ENCODE measurements at places on chromosomes 11 and 22.

- DNase-seq, result no peak
Measured at GRCh38 chr11:130370845-130371590, 56.3 kb upstream of the ZBTB44 start.

GRCh38 chr22:32720924-32721323, 80.6 kb upstream of the TIMP3 start:
- DNase-seq, result peak; percentile 27

GRCh38 chr11:75100314-75100713, 3.6 kb upstream of the OR2AT4 start:
- DNase-seq, result no peak

DNA sequence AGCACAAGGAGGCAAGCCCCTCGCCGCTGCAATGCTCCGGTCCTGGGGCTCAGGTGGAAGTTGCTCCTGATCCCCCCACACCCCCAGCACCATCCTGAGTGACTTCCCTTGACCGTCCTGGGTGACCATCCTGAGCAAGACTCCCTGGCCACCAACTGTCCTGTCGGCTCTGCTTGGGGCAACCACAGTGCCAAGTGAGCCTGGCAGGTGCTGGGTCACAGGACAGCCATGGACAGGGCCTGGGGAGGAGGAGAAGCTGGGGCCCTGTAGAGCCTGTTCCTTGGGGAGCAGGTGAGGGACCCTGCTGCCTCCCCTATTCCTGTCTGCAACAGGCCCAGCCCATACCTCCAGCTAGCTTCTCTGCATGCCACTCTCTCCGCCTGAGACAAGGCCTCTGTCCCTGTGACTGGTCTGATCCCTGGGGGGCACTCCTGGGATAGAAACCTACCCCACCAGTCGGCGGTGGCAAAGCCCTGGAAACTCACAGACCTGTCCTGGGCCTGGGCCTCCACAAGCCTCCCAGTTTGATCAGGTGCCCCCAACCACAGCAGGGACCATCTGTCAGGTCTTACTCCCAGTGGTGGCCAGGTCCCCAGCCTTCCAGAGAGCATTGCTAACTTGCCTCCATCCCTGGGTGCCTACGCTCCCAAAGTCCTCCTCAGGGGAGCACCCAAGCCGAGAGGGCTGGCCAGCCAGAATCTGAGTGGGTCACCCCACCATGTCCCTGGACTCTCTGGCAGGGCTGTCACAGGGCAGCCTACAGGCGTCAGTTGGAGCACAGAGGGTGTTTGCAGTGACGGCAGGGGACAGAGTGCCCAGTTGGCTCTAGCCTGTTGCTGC, 68.7 kb upstream of the WNT7B start:
- no peak for DNase-seq

- DNase-seq, result no peak
Measured at GRCh38 chr11:93773045-93773477, 11.0 kb upstream of the MED17 start.

DNA sequence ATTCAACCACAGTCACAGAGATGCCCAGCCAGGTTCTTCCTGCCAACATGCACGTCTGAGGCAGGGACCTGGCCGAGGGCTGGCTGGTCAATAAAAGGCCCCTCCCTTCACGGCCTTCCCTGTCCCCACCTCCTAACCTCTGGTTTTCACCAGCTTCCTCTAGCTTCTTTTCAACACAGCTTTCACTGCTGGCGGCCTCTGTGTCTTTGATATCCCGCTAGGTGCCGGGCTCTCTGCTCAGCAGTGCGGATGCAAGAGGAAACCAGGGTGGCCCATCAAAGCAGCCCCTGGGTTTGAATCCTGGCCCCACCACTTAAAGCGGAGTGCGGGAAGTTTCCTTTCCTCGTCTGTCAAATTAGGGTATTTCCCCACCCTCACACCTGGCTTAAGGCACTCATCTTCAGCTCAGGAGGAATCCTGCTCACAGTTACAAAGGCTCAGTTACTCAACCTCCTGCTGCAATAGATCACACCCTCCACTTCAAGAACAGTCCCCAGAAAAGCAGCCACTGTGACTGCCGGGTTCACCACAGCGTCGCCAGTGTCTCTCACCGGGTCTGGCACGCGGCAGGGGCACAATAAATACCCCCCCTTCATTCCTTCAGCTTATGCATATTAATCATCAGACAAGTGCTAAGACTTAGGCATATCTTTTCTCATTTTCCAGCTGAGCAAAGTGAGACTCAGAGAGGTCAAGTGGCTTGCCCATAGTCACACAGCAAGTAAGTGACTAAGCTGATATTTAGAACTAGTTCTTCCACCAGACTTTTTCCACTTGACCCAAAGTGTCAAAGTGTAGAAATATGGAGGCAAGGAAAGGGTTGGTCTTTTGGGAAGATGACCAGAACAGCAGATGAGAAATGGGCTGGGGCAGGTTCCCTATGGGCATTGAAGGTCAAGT, 45.7 kb downstream of the TXN2 start:
- DNase-seq, result no peak

GRCh38 chr11:69541001-69541285, 59.5 kb downstream of the LINC01488 start:
- no peak for DNase-seq

DNA sequence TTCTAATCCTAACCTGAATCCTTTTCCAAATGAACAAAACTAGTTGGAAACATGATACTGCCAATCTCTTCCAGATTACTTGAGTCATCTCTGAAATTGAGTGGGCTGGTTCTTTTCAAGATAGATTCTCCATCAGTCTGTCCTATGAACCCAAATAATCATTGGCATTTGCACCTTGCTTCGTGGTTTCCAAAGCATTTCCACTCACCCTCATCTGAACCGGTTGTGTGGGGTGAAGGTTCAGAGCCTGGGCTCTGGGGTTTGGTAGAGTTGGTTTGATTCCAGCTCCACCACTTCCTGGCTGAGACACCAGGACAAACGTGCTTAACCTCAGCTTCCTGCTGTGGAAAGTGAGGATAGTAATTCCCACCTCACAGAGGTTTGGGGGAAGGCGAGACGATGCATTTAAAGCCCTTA, 206.4 kb upstream of the E2F8 start:
- peak; percentile 41 for DNase-seq

GRCh38 chr11:119615003-119615881, 113.8 kb downstream of the NECTIN1 start:
- peak; percentile 75 for DNase-seq

DNA sequence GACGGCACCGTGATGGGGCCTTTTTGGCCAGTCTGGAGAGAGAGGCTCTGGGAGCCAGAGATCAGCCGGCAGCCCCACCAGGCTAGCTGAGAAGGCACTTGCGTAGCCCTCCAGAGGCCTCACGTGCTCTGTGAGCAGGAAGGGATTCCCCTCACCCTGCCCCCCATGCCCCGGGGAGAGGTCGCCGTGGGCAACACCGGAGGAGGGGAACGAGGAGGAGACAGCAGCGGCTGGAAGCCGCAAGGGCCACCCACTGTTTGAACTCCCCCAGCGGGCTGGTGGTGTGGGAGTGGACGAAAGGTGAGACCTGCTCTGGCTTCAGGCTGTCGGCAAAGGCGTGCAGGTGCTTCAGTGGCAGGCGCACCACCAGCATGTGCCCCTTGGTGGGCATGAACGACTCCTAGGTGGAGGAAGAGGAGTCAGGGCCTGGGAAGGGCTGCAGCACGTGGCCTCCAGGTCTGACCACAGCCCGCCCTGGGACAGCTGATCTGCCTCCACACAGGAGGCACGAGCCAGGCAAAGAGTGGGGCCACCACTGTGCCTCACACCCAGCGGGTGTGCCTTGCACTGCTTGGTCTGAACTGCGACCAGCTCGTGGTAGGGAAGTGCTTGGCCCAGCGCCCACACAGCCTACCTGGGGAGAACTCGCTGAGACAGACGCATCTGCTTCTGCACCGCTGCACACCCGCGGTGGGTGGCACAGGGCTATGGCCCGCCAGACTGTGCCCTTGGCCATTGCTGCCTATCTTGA, 99.9 kb downstream of the MED15 start:
- no peak for DNase-seq

- peak; percentile 81 for DNase-seq
Measured at GRCh38 chr11:130908770-130909625, 7.3 kb downstream of the SNX19 start.

DNA sequence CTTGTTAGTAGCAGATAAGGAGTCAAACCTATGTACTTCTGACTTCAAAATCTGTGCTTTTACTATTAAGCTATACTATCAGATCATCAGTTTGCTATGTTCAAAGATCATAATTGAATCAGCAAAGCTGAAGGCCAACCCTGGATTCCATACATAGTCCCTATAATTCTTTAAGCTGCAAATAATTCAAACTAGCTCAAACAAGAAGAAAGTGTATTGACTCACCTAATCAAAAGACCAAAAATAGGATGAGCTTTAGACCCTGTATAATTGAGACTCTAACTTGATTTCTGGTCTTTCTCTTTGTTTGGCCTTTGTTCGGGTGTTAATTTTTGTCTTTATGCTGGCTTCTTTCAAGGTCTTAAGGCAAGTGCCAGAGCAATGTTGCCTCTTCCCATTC, 213.7 kb downstream of the CWF19L2 start:
- DNase-seq, result no peak

DNA sequence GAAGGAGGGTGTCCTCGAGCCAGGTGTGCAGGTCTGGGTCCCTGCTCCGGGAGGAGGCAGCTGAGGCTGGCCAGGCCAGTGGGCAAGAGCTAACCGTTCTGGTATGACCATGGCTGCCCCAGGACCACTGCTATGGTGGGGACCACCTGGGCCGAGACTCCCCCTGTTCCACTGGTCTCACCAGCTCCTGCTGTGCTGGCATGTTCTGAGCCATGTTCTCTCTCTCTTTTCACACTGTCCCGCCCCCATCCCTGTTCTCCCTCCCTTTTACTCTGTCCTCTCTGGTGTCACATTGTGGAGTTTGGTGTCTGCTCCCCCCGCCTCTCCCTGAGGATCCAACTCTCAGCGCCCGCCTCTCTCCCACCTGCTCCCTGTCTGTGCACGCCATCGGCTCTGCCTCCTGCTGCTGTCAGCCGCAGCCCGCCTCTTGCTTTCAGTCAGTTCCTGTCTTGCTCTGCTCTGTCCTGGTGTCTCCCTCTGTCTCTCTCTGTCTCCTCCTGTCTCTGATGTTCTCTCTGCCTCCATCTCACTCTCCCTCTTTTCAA, 66.4 kb downstream of the LRRC32 start:
- no peak for DNase-seq
